Cardiac ventricle fibroblast (primary cell): ENCODE measurements at places on chromosomes 12 and 14. TPM values are rescaled to one million over a fixed set of nuclear protein-coding genes. Genes with fewer than 3 reads are reported as not detected.

The MEG3 gene
- total RNA-seq: 35.4 and 39.1 TPM in 2 replicates

The TAS2R43 gene
- not detected in 2 replicates for total RNA-seq

The JPH4 gene
- total RNA-seq: not detected in 2 replicates

The BMP4 gene
- 12.3 and 15.2 TPM in 2 replicates for total RNA-seq

The TMCC3 gene
- 0.69 and 0.73 TPM in 2 replicates for total RNA-seq

The TAS2R9 gene
- not detected in 2 replicates for total RNA-seq

The SRRM4 gene
- not detected in 2 replicates for total RNA-seq

The P2RX2 gene
- total RNA-seq: not detected in 2 replicates

The TMEM179 gene
- total RNA-seq: not detected in 2 replicates

The SERPINA9 gene
- not detected in 2 replicates for total RNA-seq

The SIX4 gene
- total RNA-seq: 4.0 and 4.4 TPM in 2 replicates

The LMO3 gene
- total RNA-seq: 33.0 and 34.1 TPM in 2 replicates

The KCNK10 gene
- total RNA-seq: 0.06 TPM in 1 of 2 replicates, not detected in the other

The C3AR1 gene
- total RNA-seq: 0.25 TPM in 1 of 2 replicates, not detected in the other

The TC2N gene
- total RNA-seq: 2.2 and 3.6 TPM in 2 replicates

The SNAPC1 gene
- 10.6 and 11.5 TPM in 2 replicates for total RNA-seq

The ASCL1 gene
- not detected in 2 replicates for total RNA-seq

The FAM181A gene
- not detected in 2 replicates for total RNA-seq

The C12orf50 gene
- not detected in 2 replicates for total RNA-seq
